ENCODE measurements at places on chromosomes 5 and 9.

- DNase-seq = peak; percentile 34
These were observed 120.0 kb downstream of the C5orf15 start for GRCh38 chr5:133848341-133848811.

DNA sequence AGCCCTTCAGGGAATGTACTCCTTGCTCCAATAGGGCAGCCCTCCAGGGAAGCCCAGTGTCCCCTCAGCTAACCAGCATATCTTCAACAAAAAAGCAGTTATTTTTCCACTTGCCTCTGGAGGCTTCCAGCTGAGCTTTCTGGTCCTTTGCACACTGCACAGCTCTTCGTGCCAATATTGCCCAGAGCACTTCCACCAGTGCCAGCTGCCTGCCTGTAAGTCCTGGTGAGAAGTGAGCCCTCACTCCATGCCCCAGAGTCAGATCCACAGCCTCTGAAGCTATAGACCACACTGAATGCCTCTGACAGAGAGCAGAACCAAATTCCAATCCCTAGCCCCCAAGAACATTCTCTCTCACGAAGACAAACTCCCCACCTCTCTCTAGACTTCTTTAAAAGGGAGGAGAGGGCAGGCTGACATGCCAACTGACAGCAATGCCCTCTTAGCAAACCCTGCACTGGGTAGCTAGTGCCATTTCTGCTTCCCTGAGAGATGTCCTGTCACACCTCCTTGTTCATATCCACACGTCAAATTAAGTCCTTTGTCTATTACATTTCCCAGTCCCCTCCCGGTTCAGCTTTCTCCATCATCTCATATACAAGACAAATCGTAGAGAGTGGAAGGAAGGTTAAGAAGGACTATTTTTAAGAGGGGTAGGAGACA, 12.7 kb upstream of the HEXB start:
- no peak for DNase-seq

DNA sequence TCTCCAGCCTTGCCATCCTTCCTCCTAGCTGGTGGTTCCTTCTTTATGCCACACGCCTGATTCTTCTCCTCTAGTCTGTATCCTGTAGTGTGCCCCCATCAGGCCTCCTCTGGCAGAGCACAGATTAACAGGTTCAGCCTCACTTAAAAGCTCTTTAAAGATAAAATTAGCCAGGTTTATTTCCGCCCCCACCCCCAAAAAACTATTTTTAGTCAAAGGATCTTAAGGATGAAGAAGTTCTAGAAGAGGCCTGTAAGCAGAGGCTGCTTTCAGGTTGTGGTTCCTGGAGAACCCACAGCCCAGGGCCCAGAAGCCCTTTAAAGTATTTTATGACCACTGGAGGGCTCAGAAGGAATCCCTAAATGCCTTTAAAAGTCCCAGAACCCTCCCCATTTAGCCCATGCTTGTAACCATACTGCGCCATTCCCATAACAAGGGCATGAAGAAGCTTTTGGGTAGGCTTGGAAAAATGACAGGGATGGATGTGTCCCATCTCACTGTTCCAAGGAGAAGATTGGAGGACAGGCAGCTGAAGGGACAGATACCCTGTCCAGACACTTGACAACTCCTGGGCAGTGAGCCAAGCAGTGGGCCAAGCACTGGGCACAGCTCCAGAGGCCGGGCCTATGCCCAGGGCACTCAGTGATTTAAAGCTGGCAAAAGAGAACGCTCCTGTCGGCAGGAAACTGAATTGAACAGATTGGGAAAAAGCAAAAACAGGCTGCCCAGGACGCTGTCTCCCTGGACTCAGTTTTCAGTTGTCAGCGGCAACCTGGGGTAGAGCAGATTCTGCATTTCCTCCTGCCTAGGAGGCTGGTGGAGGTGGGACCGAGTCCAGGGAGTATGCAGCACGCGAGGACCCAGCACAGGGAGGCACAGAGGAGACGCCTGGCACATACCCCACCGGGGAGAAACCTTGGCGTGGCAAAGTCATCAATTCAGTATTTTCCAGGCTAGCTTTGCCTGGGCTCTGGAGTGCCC, 106.3 kb upstream of the SSBP2 start:
- DNase-seq = peak; percentile 87

GRCh38 chr5:136133222-136133921, 727 bp downstream of the SMAD5 start:
- no peak for DNase-seq

DNA sequence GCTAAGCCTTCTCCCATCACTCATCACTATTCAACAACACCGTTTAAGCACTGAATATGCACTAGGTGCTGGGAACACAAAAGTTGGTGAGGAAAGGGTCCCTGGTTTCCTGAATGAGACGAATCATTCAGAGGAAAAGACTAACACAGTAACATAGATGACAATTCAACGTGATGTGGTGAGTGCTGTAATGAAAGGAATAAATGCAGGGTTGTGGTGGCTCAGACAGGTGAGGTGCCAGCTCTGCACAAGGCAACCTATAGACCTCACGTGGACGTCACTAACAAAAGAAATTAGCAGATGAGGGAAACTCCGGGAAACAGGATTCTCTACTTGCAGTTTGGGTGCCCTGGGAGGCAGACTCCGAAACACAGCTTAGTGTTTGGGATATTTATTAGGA, 40.0 kb upstream of the ERBIN start:
- DNase-seq = no peak

GRCh38 chr5:107634981-107635848, 35.5 kb downstream of the EFNA5 start:
- no peak for DNase-seq

- DNase-seq = no peak
These were observed 53.1 kb upstream of the DAB2IP start for GRCh38 chr9:121598167-121598964.

All from NCI-H1092 (cell line).